ENCODE measurements at places on chromosomes 3 and 15.

GRCh38 chr15:61835496-61836106 lies 224.6 kb downstream of the VPS13C start:
- DNase-seq, result no peak

GRCh38 chr3:26562021-26562768 lies 60.4 kb upstream of the LRRC3B start:
- DNase-seq, result no peak

- DNase-seq, result no peak
Measured at GRCh38 chr3:32106929-32107362, 526 bp downstream of the GPD1L start.

DNA sequence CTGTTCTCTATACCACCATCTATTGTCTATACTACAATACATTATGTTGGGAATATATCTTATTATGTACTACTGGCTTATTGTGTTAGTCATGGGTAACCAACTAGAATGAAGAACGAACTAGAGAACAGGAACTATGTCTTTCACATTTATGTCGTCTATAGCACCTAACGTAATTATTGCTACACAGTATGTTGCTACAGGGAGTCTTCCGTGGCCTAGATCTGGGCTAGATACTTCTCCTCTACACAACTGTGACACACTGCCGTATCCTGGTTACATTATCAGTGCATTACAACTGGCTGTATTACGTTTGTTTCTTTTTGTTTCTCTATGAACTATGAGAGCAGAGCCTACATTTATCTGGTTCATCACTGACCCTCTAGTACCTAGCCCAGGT lies 34.0 kb downstream of the SCG5 start:
- DNase-seq, result no peak

DNA sequence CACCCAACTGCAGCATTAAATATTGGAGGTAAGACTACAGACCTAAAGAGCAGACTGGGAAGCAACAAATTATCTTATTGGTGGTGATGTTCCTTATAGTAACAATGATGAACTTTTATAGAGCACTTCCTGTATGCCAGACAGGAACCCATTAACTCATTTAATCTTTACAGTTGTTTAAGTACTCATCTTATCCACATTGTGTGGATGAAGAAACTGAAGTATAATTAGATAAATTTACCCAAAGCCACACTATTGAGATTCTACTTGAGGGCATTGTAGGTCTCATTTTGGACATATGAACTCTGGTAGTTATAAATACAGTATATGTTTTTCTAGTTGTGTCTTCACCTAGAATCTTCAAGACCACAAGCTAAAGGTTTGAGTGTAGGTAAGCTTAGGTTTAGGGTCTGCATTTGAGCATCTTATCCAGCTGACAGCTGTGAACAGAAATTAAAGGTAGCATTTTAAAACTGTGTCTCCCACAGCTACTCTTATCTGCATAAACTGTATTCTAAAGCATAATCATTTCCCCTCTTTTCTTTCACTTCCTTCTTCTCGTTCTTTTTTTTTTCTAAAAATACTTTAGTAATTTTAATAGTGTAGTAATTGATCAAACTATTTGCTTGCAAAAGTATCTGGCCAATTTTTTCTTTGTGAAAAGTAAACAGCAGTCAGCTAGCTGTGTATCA lies 138.2 kb downstream of the UBE2E2 start:
- DNase-seq, result no peak

DNA sequence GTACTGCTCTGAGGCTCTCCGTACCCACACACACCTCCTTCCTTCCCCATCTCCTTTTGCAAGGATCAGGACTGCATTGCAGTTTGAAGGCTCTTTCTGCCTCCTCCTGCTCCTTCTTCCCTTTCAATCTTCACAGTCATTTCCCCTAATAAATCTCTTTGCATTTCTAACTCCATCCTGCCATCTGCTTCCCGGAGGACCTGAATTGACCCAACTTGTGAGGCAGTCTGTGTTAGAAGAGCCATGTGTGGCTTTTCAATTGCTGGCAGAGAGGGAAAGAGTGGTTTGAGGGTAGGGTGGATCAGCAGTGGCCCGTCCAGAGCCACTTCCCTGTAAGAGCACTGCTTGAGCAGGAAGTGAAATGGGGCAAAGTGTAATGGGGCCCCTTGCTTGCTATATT lies 35.8 kb downstream of the ANAPC13 start:
- DNase-seq, result no peak

- DNase-seq, result no peak
Measured at GRCh38 chr3:30453360-30454039, 152.9 kb upstream of the TGFBR2 start.

- DNase-seq, result no peak
Measured at GRCh38 chr15:70504988-70505387, 258.4 kb downstream of the UACA start.

GRCh38 chr3:173552526-173552925 lies 155.0 kb downstream of the NLGN1 start:
- no peak for DNase-seq

DNA sequence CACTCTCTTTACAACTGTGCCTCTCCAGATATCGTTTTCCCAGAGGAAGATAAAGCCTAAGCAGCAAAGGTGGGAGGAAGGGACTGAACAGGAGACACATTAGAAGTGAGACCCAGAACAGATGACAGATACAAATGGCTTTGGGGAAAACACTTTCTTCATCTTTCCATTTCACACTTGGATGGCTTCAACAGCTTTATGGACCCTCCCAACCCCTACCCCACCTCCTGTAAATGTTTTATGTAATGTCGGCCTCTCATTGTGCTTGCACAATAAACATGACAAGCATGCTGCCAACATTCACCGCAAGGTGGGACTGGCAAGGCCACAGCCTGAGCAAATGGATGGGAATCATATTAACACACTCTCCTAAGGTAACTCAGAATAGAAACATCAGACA lies 1088.6 kb downstream of the TUSC7 start:
- no peak for DNase-seq

DNA sequence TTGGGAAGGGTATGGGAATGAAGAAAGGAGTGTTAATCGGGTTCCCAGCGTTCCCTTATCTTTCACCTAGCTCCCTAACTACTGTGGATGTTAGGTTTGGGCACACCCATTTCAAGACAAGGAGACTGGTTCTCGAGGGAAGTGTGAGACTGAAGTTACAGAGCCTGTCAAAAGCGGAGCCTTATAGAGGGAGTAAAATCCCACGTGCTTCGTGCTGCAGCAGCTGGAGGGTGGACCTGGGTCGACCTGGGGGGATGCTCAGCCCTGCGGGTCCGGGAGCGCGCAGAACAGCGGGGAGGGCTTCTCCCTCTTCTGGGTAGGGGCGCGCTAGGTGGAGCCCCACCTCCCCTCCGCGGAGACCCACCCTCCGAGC lies 314 bp upstream of the TMED3 start:
- no peak for DNase-seq

- DNase-seq, result no peak
Measured at GRCh38 chr3:98553021-98553563, 21.3 kb downstream of the GPR15 start.
